Activated naive CD4-positive, alpha-beta T cell treated with Interleukin-2 at 50 U/mL for 16 hours (primary cell): ENCODE measurements at places on chromosomes 3 and 15.

DNA sequence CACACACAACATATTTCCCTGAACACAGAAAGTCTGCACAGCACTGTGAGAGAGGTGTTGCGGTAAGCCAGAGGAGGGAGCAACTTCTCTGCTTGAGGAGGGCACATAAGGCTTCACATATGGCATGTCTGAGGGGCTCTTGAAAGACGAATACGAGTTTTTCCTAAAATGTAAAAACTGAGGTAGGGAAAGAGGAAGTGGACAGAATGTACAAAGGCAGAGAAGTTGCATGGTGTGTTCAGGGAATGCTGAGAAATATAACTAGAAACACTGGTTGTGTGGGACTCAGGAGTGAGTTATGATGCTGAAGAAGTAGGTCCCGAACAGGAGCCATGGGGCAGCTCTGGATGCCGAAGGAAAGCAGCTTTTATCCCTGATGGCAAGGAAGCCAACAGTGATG is 22.8 kb upstream of the ATP8B4 start:
- no peak for DNase-seq

- DNase-seq = no peak
These were observed 34.1 kb downstream of the ABTB1 start for GRCh38 chr3:127706785-127707351.

- DNase-seq = no peak
These were observed 31.5 kb upstream of the FBXL22 start for GRCh38 chr15:63565536-63566186.

DNA sequence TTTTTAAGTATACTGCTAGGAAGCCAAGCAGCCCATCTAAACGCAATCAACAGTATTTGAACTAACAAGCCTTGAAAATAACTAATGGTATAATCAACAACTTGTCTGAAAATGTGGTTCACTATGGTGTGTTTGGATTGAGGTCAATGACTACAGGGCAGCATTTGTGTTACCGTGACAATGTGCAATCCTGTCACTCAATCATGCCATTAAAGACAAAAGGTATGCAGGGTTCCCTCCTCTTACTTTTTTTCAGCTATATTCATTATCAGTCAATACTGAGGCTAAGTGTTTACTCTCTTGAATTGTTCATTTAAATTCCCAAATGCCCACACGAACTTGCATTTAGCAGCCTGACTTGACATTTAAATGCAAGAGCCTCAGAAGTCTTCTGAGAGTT is 1099.3 kb upstream of the EPHA6 start:
- DNase-seq = no peak

GRCh38 chr15:49697121-49697520 is 76.3 kb downstream of the DTWD1 start:
- no peak for DNase-seq

DNA sequence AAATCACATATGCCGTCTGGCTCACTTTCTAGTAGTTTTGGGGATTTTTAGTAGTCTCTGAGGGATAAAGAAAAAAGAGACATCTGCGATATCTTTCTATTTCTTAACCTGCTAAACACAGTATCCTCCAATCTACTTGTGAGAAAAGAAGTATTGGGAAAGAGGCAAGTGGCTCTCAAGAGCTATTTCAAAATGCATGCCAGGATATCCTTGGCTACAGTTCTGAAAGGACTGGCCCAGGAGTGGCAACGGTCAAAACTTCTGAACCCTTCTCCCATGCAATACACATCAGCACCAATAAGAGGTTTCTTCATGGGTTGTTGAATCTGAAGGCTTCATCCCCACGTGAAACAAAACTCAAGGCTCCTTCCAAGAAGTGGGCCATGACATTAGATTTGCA is 204.0 kb upstream of the WNT5A start:
- DNase-seq = no peak

DNA sequence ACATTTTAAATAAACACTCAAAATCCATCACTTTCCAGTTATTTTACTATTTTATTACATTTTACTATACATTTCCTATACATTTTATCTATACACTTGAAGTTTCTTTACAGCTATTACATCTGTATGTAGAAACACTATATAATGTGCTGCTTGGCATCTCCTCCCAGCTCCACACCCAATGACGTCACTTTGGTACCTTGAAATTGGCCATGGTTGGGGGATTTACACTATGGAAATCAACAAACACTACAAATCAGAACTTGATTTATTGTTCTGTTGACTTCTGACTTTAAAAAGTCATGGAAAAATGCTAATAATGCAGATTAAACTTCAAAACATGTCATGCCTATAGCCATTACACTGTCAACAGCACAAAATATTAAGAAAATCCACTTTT is 48.9 kb upstream of the STT3B start:
- DNase-seq = no peak

DNA sequence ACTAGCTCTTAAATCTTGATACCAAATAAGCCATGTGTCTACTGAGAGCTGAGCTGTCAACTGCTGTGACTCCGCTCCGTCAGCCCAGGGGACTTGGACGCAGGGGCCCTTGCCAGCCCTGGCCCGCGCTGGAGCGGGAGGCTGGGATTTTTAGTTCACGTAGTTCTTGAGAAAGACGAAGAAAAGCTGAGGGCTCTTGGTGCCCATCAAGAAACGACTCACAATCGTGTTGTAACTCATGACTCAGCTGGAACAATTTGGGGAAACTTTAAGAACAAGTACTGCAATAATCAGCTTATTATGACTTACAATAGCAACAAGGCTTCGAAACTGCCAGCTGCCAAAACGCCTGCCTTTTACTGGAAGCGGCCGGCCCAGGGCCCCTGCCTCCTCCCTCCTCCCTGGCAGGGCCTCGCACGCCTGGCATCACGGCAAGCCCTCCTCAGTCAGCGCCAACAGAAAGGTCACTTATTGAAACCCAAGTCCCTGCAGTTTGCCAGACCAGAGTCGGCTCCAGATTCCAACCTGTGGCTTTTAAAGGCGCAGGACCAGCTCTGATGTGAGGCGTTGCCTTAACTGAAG is 60.3 kb downstream of the RGMA start:
- no peak for DNase-seq

DNA sequence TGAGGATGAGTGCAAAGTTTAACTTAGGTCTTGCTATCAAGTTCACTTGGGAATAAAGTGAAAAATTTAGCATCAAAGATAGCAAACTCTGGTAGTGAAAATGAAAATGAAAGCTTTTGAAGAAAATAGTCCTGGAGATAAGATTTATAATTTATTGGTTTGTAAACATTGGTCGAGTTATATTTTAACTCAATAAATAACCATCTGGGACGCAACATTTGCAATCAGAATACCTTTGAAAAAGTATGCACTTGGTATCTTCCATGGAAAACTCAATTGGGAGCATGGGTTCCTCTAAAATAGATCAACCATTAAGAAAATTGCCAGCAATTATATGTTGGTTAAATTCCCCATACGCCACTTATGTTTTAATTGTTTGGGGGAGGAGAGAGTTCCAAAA is 209.5 kb downstream of the NAALADL2 start:
- no peak for DNase-seq

DNA sequence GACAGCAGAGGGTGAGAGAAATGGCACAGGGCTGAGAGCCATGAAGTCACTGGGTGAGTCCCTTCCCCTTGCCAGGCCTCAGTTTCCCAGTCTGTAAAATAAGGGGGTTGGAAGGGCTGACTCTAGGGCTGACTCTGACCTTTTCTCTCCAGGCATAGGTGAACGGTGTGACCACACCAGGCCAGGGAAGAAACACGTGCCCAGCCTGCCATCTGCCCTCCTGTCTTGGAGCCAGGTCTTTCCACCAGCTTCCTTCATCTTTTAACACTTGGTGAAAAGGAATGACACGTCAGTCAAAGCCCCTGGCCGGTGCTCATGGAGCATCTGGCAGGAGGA is 74.4 kb downstream of the CPN2 start:
- DNase-seq = no peak

DNA sequence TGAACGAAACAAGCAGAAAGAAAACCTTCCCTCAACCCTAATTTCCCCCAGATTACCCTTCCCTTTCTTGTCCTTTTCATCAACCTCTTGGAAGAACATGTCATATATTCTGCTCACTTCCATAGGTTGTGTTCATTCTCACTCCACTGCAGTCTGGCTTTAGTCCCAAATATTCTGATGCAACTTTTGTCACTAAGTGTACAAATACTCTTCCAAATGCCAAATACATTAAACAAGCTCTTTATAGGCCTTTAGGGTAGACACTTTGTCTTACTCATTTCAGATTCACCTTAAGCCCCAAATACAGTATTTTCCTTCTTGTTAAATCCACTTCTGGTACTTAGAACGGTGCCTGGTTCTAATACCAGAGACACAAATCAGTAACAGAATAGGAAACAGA is 406.5 kb upstream of the CDIN1 start:
- no peak for DNase-seq

DNA sequence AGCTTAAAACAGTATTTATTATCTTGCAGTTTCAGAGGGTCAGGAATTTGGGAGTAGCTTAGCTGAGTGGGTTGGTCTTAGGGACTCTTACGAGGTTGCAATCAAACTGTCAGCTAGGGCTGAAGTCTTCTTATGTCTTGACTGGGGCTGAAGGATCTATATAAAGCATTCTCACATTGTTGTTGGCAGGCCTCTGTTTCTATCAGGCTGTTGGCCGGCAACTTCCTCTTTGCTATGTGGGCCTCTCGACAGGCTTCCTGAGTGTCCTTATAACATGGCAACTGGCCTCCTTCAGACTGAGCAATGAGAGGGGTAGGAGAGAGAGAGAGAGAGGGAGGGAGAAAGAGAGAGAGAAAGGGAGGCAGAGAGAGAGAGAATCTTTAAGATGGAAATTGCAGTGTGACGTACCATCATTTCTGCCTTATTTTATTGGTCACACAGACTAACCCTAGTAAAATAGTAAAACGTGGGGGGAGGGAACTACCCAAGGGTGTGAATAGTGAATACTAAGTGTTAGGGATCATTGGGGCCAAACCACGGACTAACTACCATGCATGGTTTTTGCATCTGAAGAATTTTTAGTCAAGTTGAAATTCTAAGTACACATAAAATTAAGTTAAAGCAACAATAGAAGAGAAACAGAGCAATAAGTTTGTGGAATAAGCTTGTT is 16.1 kb downstream of the FGF7 start:
- no peak for DNase-seq

GRCh38 chr3:131072845-131073244 is 46.2 kb downstream of the NEK11 start:
- DNase-seq = no peak

DNA sequence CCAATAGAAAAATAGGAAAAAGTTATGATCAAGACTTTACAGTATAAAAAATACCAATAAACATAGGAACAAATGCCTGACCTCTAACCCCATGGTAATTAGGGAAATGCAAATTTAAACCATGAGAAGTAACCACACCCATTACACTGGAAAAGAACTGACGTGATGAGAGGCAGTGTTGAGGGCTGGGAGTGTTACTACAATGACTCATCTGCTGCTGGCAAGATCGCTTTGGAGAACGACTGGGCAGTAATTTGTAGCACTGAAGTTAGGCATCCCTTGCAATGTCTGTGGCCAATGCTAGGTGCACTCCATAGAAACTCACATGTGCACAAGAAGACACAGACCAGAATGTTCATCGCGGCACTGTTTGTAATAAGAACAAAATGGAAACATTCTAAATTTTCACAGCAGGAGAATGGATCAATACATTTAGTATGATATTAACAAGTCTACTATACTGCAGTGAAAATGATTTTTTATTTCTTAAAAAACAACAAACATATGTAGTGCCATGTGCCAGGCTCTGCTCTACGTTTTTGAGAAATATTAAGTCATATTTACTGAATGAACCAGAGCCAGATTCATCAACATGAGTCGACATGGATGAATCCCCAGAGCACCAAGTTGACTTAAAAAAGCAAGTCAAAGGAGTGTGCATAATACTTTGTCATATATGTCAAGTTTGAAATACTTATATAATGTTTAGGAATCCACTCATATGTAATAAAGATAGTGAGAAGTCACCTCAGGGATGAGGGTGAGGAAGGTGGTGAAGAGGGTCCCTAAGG is 37.6 kb upstream of the EPHB3 start:
- no peak for DNase-seq

GRCh38 chr15:70466895-70467529 is 296.3 kb downstream of the UACA start:
- peak; percentile 53 for DNase-seq

DNA sequence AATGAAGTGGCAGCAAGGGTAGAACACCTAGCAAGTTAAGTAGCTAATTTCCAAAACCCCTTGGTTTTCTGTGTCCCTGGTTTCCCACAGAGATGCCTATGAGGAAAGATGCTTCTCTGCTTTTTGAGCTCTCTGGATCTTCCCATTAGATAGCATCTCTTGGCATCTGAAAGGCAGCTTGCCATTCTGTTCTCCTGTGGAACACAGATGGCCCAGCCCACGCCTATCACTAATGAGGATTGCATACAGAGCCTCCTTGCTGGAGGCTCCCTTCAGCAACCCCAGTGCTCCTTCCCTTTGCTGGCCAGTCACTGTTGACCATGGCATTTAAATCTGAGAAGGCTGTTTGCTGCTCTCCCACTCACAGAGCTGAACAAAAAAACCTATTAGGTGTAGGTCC is 34.4 kb upstream of the ETV5 start:
- DNase-seq = no peak

DNA sequence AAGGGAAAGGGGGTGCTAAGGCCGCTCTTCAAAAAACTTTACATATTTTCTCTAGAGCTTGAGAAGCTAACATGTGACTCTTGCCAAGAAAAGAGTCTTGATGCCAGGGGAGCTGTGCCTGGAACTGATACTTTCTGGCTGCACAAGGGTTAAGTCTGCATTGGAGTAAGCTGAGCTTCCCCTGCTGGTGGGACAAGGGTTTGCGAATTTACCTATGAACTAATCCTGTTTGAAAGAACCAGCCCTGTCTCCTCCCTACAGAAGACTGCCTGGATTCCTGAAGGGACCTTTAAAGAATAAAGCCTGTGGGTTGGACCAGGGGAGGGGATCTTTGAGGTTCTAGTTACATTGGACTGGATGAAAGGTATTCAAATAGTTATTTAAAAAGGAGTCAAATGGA is 58.3 kb upstream of the EPHA3 start:
- no peak for DNase-seq

GRCh38 chr3:60330107-60330506 is 921.1 kb downstream of the FHIT start:
- DNase-seq = no peak

- DNase-seq = peak; percentile 13
These were observed 138.7 kb upstream of the CBLB start for GRCh38 chr3:106007512-106007911.

DNA sequence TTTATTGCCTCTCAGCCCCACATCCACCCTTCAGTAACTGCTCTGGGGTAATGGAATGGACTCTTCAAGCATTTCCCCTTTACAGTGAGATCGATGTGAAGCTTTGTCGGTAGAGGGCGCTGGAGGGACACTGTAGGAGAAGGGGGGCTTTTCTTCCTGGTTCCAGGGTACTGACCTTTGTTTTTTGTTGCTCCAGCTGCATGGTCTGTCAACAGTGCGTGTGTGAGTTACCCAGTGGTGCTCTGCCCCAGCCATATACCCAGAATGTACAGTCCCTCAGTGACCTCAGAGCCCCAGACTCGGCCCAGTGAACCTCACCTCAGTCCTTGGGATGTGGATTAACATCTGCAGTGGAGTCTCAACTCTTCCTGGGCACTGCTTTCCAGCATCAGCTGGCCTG is 180.3 kb upstream of the TSC22D2 start:
- DNase-seq = no peak
